ENCODE measurements at places on chromosomes 13 and 19.

DNA sequence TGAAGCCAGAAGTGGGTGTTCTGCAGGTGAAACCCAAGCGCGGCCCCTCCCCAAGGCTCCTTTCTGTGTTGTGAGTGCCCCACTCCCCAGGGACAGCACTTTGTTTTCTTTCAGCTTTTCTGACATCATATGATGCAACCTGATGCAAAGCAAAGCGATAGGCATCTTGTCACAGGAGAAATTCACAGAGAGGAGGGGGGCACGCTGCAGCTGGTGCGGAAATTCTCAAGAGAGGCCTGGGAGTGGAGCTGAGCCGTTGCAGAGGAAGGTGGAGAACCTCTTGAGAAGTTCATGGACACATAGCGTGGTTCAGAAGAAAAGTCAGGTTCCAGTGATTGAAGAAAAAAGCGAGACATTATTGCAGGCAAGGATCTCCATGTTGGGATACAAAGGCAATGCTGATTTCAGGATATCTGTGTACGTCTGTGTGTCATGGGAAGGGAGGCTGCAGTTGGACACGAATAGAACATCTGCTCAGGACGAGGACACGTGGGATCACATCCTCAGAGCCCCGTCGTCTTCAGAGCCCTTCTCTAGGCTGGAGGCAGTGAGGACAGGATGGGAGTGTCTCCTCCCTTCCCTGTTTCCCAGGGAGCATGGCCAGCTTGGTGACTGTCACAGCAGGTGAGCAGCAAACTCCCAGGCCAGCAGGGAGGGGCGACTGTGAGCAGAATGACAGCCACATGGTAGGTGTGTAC, 79.2 kb downstream of the IRS2 start:
- DNase-seq = no peak

DNA sequence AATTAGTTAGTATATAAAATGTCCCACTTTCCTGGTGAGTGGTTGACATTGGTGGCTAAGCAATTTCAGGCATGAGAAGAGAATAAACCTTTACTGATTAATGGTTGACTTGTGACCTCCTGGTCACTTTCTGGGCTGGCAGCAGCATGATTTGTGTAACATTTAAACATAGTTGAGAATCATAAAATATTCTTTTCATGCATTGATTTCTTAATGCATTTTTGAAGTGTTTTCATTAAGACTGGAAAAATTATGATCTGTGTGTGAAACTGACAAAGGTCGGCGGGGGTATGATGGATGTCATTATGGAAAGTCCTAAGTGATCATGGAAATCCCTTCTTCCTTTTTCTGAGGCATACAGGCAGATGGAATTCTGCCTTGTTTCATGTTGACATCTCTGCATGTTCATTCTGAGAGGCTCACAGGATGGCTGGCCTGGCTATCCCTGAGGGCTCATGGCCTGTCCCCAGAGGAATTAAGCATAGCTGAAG, 98.7 kb upstream of the RNF113B start:
- no peak for DNase-seq

DNA sequence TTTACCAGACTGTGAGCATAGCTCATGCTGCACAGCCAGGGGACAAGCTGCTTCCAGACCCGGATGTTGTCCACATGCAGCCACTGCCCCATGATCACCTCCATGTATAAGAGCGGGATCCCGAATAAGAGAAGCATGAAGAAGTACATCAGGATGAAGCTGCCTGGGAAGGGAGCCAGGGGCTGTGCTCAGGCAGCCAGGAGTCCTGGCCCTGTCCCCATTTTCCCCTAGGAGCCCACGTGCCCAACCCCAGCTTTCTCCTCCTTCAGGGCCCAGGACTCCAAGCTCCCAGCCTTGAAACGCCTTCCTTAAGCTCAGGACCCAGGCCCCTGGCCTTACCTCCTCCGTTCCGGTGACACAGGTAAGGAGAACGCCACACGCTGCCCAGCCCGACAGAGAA, 69.3 kb downstream of the SLC6A16 start:
- DNase-seq = no peak

DNA sequence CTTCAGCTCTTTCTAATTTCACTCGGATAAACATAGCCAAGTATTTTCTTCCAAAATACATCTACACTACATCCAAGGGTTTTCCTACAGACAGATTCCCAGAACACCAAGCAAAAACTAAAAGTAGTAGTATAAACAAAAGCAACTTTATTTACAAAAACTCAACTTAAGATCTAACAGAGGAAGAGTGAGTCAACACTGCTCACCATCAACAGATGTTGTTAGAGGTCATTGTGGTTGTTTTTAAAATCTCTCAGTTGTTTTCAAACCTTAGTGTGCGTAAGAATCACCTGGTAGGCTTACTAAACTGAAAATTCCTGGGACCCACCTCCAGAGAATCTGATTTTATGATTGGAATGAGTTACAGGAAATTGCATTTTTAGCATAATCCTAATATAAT, 631.7 kb upstream of the SGCG start:
- no peak for DNase-seq

- DNase-seq = no peak
Observed at GRCh38 chr13:91308299-91308698, 39.2 kb upstream of the MIR17HG start.

- no peak for DNase-seq
Observed at GRCh38 chr13:29230299-29230845, 365.1 kb downstream of the SLC7A1 start.

Measured in HuH-7.5 (cell line).